ENCODE measurements at places on chromosomes 16 and 17.

GRCh38 chr17:55870044-55870443, 119.2 kb downstream of the PCTP start:
- H3K27me3 ChIP-seq = no peaks in the 10 kb centered on the region
- no peak overlapping the region for H3K27ac ChIP-seq
- no peaks in the 10 kb centered on the region for H3K4me1 ChIP-seq
- H3K4me3 ChIP-seq = no peak overlapping the region

DNA sequence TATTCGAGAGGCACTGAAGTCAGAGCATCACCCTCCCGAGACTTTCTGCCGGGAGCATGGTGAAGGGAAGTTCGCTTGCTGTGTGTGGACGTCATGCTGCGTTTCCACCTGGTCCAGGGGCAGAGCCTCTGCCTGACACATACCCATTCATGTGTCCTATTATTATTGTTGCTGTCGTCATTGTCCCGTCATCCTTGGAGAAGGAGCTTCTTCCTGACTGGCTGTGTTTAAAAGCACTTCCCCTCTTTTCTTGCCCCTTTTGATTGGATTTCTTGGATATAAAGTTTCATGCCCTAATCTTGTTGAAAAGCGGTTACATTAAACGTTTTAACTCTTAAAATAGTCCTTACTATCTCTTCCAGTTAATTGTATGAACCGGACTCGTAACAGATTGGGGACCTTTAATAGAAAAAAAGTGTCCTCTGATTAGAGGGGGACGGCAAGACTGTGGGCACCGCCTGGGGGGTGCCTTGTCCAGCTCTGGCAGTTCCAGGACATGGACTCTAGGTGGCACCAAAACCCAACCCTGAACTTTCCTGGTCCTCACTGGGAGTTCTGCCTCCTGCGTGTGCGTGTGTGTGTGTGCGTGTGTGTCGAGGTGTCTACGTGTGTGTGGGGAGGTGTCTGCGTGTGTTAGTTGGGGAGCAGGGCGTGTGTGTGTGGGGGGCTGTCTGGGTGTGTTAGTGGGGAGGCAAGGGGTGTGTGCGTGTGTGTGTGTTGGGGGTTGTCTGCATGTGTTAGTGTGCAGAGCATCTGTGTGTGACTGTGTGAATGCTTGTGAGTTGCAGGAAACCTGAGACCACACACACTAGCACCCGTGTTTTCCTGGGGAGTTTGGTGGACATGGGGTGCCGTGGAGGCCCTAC, 133.3 kb upstream of the CIBAR2 start:
- peaks cover 6% of the 10 kb centered on the region for H3K4me1 ChIP-seq
- H3K36me3 ChIP-seq = no peaks in the 10 kb centered on the region
- no peak overlapping the region for H3K4me3 ChIP-seq
- no peak overlapping the region for H3K27ac ChIP-seq

DNA sequence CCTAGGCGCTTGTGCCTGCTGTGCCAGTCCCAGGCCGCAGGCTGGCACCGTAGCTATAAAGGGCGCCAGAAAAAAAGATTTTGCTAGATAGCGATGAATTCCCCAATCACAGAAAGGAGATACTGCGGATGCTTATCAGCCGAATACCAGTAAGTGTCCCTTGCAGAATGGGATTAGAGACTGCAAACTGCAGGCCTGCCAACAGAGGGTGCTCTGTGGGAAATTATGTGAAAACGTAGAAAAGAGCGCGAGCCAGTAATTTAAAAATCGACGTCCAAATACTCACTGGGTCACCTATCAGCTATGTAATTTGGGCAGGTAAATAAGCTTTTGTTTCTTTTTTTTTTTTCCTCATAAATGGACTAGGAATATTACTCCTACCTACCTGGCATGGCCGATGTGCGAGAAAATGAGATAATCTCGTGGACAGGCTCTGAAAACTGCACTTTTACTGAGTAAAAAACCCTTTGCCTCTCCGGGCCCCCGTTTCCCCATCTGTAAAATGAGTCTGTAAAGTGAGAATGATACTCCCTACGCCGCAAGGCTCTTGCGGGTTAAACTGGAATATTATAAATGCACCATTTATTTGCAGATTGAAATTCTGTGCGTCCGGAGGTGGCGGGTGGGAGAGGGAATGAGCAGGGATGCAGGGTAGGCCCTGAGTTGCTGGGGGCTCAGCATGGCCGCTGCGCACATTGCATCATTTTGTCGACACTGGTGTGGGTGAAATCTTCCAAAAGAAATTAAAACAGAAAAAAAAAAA, 1.2 kb upstream of the COG1 start:
- no peaks in the 10 kb centered on the region for H3K27me3 ChIP-seq
- H3K27ac ChIP-seq = peak overlapping the region; percentile 97
- peaks cover 10% of the 10 kb centered on the region for H3K36me3 ChIP-seq
- peak overlapping the region; percentile 95 for H3K4me3 ChIP-seq
- peaks cover 16% of the 10 kb centered on the region for H3K4me1 ChIP-seq

- no peak overlapping the region for H3K4me3 ChIP-seq
- DNase-seq = no peak
- no peaks in the 10 kb centered on the region for H3K27me3 ChIP-seq
- no peaks in the 10 kb centered on the region for H3K4me1 ChIP-seq
Measured at GRCh38 chr16:72112906-72113615, 19.4 kb downstream of the DHX38 start.

GRCh38 chr16:66155933-66156332, 210.6 kb upstream of the CDH5 start:
- no peak overlapping the region for H3K4me3 ChIP-seq
- H3K27me3 ChIP-seq = peaks cover 3% of the 10 kb centered on the region
- H3K4me1 ChIP-seq = no peaks in the 10 kb centered on the region
- H3K36me3 ChIP-seq = no peaks in the 10 kb centered on the region

GRCh38 chr17:48352630-48353029, 77.4 kb downstream of the SKAP1 start:
- no peaks in the 10 kb centered on the region for H3K27me3 ChIP-seq
- peak; percentile 29 for DNase-seq
- H3K36me3 ChIP-seq = peaks cover 2% of the 10 kb centered on the region
- H3K4me1 ChIP-seq = peaks cover 10% of the 10 kb centered on the region

DNA sequence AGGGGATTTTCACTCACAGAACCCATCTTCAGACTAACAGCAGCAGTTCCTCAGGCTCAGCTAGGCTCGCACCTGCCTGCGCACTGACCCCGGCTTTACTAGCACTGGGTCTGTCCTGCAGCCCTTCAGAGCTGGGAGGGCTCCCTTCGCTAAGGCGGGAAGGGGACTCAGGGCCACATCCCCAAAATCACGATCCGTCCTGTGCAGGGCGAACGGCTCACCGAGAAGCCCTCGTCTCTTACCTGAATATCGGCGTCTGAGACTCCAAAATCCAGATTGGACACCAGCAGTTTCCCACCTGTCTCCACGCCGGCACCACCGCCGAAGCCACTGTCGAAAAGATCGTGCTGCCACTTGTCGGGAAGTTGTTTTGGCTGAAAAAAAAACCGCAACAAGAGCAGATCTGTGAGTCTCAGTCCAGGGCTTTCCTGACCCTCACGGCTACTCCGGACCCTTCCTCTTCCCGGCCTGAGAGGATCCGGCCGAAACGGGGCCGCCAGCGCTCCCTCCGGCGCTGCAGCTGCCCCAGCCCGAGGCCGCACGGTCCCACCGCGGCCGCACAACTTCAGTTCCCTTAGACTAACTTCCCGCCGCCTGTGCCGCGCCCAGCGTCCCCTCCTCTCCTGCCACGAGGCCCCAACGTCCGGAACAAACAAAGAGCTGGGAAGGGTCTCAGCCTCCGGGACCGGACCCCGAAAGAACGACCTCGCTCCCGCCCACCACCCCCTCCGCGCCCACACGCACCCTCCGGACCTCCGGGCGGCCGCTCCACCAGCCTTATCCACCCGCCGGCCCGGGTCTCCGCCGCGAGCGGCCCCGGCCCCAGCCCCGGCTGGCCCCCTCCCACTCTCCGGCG, 711 bp downstream of the ALYREF start:
- peaks cover 33% of the 10 kb centered on the region for H3K4me1 ChIP-seq
- H3K4me3 ChIP-seq = peak overlapping the region; percentile 85
- H3K27ac ChIP-seq = peak overlapping the region; percentile 93
- peaks cover 44% of the 10 kb centered on the region for H3K36me3 ChIP-seq
- peak; percentile 43 for DNase-seq

DNA sequence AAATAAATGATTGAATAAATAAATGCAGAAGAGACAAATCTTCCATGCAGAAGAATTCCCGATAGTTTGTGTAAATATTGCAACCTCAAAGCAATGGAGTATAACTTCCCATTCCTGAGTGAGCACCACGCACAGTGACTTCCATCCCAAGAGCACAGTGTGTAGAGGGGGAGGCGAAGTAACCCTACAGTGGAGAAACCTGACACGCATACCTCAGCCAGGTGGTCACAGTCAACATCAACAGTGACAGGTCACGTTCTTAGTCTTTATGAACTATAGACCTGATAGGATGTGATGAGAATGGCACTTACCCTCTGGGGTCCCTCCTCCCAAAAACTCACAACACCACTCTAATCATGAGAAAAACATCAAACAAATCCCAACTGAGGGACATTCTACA, 111.6 kb downstream of the DYNLRB2 start:
- no peaks in the 10 kb centered on the region for H3K36me3 ChIP-seq
- peaks cover 31% of the 10 kb centered on the region for H3K4me1 ChIP-seq
- no peaks in the 10 kb centered on the region for H3K27me3 ChIP-seq
- no peak overlapping the region for H3K27ac ChIP-seq
- H3K4me3 ChIP-seq = no peak overlapping the region
- DNase-seq = no peak

DNA sequence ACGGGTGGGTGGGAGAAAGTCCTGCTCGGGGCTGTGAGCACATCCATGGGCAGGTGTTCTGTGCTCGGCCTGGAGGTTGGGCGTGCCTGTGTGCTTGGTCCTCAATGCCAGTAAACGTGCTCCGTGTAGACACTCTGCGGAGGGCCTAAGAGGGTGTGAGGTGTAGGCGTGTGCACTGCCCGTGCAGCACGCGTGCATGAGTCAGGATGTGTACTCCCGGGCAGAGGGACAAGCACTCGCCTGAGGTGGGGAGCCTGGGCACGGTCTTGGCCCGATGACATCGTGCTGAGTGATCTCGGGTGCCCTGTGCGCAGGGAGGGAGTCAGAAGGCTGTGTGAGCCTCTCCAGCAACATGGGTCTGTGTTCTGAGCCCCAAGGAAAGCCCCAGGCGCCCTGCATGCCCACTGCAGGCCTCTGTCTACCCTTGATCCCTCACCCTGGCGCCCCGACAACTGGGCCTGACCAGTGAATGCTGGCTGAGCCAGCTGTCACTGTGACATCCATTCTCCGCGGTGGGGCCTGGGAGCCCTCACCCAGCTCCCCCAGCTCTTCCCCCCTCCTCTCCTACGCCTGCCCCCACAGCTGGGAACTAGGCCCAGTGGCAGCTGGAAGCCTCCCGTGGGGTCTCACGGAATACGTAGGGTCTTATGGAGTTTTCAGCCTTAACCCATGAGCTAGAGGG, 23.5 kb upstream of the NXPH3 start:
- no peak overlapping the region for H3K4me3 ChIP-seq
- no peaks in the 10 kb centered on the region for H3K36me3 ChIP-seq
- DNase-seq = no peak
- H3K27ac ChIP-seq = no peak overlapping the region

DNA sequence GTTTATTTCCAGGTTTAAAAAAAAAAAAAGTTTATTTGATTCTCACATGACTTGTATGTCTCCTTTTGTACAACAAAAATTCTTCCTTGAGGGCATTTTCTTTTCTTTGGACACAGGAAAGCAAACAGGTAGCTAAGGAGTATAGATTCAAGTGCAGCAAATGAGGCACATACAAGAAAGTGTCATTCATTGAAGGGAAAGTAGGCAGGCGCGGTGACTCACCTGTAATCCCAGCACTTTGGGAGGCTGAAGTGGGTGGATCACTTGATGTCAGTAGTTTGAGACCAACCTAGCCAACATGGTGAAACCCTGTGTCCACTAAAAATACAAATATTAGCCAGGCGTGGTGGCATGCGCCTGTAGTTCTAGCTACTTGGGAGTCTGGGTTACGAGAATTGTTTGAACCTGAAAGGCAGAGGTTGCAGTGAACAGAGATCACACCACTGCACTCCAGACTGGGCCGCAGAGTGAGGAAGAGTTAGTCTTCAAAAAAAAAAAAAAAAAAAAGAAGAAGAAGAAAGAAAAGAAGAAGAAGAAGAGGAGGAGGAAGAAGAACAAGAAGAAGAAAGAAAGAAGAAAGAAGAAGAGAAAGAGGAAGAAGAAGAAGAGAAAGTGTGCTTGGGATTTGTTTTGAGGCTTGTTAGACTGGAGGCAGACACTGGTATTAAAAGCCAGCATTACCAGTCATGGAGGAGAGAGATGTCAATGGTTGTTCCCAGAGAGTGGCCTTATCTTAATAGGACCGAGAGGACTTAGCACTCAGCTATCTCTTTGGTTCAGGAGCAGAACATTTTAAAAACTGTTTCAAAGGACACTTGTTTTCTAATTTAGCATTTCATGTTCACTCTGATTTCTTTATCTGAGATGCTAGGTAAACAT, 19.7 kb downstream of the GINS3 start:
- no peaks in the 10 kb centered on the region for H3K4me1 ChIP-seq
- H3K27ac ChIP-seq = no peak overlapping the region
- H3K4me3 ChIP-seq = no peak overlapping the region
- DNase-seq = no peak
- H3K36me3 ChIP-seq = no peaks in the 10 kb centered on the region
- no peaks in the 10 kb centered on the region for H3K27me3 ChIP-seq

- DNase-seq = no peak
- peaks cover 28% of the 10 kb centered on the region for H3K27me3 ChIP-seq
- H3K36me3 ChIP-seq = no peaks in the 10 kb centered on the region
- H3K4me1 ChIP-seq = no peaks in the 10 kb centered on the region
Measured at GRCh38 chr17:79670537-79671084, 59.8 kb upstream of the RBFOX3 start.

DNA sequence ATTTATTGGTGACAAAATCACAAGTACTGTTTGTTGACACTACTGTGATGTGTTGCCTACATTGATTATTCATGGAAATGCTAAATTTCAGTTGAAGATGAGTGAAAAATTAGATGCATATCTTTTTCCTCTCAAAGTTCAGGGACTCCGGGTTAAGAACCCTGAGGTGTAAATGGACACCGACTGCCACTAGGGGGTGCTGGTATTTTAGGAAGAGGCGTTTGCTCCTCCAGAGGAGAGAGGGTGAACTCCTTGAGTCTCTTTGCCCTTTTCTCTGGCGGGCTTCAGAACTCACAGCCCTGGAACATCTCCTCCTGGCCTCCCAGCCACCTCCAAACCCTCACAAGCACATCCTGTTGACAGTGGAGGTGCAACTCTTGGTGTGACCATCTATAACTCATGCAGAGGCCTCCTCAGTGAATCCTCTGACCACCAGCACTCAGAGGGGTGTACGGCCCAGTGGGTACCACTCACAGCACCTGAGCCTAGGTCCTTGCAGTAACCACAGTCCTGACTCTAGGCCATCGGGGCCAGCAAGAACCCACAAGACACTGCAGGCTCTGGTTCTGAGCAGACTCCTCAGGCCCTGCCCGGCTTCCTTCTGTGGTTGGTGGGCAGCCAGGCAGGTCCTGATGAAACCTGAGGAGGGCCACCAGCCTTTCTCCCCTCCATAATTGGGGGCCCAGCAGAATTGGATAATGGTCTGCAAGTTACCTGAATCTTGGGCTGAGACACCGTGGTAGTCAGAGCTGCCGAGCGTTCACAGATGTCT, 26.2 kb upstream of the PIK3R5 start:
- H3K4me3 ChIP-seq = no peak overlapping the region
- peaks cover 5% of the 10 kb centered on the region for H3K4me1 ChIP-seq
- H3K36me3 ChIP-seq = no peaks in the 10 kb centered on the region
- H3K27ac ChIP-seq = no peak overlapping the region
- H3K27me3 ChIP-seq = no peaks in the 10 kb centered on the region

GRCh38 chr17:70797166-70797565, 627.8 kb downstream of the KCNJ2 start:
- DNase-seq = no peak
- no peak overlapping the region for H3K4me3 ChIP-seq
- no peak overlapping the region for H3K27ac ChIP-seq
- no peaks in the 10 kb centered on the region for H3K36me3 ChIP-seq
